ENCODE measurements at places on chromosomes 16 and 17.

GRCh38 chr16:72876981-72877373 is 171.0 kb downstream of the ZFHX3 start:
- no peak for DNase-seq

- no peak for DNase-seq
Measured at GRCh38 chr17:7290166-7290565, 4.3 kb downstream of the YBX2 start.

GRCh38 chr17:5921512-5922282 is 148.5 kb upstream of the WSCD1 start:
- no peak for DNase-seq

GRCh38 chr17:7846765-7847661 is 7.9 kb upstream of the TMEM88 start:
- DNase-seq: no peak

DNA sequence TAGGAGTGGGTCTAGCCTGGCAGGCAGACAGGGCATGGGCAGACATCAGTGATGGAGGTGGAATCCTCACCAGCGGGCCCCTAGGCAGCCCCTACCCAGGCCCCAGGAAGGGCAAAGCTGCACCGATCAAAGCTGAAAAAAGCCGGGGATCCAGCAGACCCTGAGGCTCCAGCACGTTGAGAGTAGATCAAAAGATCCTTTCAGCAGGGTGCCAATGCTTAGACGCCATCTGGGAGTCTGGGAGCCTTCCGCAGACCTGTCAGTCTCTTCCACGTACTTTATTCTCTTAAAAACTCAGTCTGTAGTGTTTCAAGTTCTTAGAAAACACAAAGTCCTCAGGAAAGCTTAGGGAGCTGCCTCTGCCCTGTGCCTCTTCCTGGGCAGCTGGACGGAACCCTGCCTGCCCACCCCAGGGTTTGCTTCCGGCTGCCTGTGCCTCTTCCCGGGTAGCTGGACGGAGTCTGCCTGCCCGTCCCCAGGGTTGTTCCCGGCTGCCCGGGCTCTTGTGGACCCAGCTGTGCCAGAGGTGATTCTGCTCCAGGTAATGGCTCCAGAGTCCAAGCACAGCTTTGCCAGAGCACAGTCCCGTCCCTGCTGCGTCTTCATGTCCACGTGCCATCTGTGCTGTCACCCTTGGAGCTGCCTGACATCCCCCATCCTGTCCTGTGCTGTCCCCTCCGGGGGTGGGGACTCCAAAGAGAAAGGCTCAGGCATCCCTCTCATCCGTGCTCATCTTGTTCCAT is 50.8 kb upstream of the PVALEF start:
- DNase-seq: no peak

Data from testis (tissue), 5 donors.